ENCODE measurements at places on chromosomes 3 and 15. TPM values are rescaled to one million over a fixed set of nuclear protein-coding genes. Genes with fewer than 3 reads are reported as not detected.

GRCh38 chr3:190456770-190457169 lies 7.1 kb upstream of the TMEM207 start:
- no peak for DNase-seq

FBXL2 gene
- total RNA-seq, result 2.0 TPM

- no peak for DNase-seq
Measured at GRCh38 chr3:71110385-71111222, 472.9 kb downstream of the FOXP1 start.

DNA sequence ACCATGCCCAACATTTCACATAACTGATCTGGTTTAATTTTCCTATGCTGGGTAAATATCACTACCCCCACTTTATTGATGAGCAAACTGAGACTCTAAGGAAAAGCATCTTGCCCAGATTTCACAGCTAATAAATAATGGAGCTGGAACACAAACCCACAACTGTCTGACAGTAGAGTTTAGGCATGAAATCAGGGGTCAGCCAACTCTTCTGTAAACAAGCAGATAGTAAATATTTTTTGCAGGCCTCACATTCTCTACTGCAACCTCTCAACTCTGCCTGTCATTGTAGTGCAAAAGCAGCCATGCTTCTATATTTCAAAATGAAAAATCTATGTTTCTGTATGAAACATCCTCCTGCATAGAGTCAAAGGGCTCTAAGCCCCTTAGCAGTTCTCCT lies 111.5 kb downstream of the ERC2 start:
- no peak for DNase-seq

RYR3 gene
- 0.11 TPM for total RNA-seq

PLA1A gene
- 11.6 TPM for total RNA-seq
